Effector memory CD4-positive, alpha-beta T cell (primary cell): ENCODE measurements at places on chromosomes 2 and 18.

DNA sequence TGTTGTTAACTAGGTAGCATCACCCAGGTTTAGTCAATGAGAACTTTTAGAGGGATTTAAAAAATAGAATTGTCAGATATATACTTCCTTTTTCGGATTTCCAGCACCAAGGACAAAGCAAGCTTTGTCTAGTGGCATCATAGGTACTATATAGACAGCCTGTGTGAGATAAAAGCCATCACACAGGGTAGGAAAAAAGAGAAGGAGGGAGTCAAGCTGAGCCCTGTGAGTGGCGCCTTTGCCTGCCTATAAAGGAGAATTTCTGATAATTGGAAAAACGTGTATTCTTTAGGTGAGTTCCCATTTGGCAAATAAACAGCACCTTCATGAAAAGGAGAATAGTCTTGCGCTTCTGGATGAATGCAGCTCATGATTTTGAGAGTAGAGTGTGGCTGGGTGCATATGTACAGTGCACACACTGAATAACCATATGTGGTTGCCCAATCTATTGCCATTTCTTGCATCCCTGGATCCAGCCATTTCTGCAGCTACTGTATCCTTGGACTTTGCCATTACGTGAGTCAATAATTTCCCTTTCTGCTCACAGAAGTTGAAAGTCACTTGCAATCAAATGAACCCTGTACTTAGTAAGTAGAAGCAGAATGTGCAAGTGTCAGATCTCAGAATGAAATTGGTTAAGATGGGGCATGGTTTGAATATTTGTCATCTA is 559.9 kb upstream of the MEX3C start:
- no peak for DNase-seq

GRCh38 chr2:236856848-236857235 is 228.8 kb upstream of the COPS8 start:
- DNase-seq: no peak

GRCh38 chr2:75199428-75200011 is at the start of gene TACR1:
TACR1 (minus strand) TSS chr2:75199520; CDS start chr2:75198934, 586 bp downstream.
- peak; percentile 8 for DNase-seq

DNA sequence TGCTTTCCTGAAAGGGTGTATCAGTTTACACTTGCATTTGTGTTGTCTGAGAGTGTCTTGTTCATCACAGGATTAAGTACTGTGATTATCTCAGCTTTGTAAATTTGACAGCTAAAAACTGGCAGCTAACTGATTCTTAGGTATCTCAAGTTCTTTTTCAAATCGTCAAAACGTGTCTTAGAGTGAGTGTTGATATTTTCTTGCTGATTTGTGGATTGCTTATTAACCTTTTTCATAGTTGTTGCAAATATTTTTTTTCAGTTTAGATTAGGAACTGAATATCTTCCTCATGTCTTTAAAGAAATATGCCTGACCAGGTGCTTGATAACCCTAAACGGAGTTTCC is 41.9 kb downstream of the LRRFIP1 start:
- no peak for DNase-seq

GRCh38 chr18:42268798-42269197 is 313.8 kb downstream of the PIK3C3 start:
- DNase-seq: no peak

DNA sequence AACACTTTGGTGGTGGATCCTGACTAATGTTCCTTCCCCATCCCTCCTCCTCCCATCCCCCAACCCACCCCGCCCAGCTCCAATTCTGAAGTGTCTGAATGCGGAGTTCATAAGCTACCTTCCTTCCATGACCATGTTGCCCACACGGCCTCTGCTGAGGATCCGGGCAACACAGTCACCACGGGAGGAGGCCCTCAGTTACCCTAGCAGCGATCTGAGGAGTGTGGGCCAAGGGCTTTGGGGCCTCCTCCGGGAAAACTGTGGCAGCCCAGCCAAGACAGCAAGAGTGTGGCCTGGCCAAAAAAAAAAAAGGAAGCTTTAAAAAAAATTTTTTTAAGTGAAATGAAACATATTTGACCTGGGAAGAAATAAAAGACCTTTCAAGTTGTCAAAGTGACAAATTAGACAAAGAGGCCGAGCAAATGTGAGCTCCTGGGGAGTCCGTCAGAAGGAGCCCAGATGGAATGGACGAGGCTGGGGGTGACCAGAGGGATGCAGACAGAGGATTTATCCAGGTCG is 169.0 kb upstream of the PKDCC start:
- DNase-seq: no peak

- DNase-seq: no peak
Observed at GRCh38 chr2:240857039-240858008, 11.3 kb upstream of the AGXT start.

GRCh38 chr2:21118302-21118920 is 5.4 kb upstream of the TDRD15 start:
- no peak for DNase-seq

GRCh38 chr2:99948010-99948409 is 194.4 kb downstream of the AFF3 start:
- DNase-seq: no peak

DNA sequence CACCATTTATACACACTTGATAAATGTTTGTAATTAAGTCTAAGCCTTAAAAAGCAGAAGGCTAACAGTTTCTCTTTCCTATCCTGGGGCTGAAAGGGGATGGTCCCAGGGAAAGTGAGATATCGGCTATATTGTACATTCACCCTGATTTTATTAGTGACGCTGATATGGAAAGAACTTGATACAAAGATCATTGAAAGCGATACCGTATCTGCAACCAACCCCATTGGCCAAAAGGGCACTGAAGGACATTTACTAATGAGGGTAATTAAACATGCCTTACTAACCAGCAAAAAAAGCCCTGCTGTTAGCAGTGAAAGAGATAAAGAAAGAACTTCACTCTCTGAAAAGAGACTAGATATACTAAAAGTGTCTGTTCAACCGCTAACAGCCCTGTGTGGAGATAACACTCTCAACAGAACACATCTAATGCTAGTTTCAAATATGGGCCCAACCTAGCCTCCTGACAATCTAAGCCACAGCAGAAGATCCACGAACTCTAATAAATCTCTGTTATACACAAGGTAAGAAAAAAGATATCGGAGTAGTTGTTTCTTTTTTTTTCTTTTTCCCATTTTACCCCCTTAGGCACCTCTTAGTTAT is 200.0 kb downstream of the CDH2 start:
- no peak for DNase-seq

- DNase-seq: no peak
Observed at GRCh38 chr2:119826370-119826961, 66.7 kb downstream of the PTPN4 start.

- DNase-seq: no peak
Observed at GRCh38 chr18:56795381-56795780, 144.2 kb downstream of the WDR7 start.

DNA sequence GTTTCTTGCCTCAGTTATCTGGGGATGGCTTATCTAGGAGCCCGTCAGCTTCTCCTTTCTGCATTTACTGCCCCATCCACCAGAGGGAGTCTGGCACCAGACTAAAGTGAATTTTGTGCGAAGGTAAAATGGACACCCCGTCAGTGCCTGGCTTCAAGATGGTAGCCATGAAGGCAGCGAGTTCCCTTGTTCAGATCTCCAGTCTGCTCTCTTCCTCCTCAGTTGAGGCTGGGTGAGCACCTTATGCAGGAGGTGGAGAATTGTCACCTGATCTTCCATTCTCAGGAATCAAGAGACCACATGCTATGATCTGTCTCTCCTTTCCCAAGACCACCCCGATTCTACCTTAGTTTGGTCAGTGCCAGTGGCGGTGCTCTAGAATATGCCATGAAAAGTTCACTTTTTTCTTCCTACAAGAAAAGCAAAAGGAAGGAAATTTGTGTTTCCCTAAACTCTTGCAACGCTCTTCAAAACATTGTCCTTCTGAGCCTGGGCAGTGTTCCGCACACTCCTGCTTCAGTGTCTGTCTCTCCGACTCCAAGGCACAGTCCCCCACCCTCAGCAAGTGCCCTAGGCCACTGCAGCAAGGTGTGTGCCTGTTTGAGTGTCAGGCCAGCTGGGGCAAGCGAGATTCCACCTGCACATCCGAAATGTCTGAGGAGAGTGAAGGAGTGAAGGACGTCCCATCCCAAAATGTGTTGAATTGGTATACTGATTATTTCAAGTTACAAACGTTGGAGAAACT is 168.6 kb downstream of the SS18 start:
- DNase-seq: peak; percentile 17

DNA sequence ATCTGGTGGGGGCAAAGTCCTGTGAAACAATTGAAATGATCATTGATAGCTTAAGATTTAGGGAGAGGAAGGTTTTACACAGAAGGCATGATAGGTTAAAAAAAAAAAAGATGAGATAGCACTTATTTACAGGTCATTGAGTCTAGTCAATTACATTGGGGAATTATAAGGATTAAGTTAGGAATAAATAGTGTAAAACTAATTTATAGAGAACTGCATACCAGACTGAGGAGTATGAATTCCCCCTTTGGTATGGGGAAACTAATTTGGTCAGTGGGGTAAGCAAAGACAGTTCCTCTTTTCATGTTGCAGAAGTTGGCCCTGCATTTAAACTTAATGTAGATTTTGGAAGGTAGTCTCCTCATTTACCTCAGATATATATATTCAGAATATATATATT is 10.8 kb downstream of the GLS start:
- no peak for DNase-seq

DNA sequence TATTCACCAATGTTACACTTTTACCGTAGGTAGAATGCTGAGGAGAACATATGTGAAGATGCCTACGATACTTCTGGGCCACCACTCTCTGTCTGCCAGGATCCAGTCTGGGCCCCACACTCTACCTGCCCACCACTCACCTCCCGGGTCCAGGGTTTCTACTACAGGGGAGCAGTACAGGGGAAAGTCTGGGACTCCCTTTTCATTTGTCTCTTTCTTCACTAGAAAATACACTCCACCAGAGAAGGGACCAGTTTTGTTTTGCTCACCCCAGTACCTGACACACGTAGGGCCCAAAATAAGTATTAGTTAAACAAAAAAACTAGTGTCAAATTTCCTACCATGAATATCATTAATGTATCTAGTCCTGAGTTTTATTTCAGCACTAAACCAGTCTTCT is 21.1 kb downstream of the KANSL3 start:
- DNase-seq: no peak

DNA sequence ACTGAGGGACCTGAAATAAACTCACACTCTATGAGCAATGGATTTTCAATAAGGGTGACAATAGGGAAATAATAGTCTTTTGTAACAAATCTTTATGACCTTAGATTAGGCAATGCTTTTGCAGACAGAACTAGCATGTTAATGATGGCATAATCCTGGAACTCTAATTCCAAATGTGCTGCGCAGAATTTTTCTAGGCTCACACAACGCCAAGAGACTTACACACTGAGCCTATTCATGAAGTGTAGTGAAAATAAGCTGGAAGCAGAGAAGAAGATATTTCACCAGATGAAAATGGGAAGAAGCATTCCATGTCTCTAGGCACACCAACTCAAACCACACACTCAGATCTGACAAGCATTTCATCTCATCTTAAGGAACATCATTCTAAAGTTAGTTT is 178.5 kb downstream of the L3MBTL4 start:
- DNase-seq: no peak

- no peak for DNase-seq
Observed at GRCh38 chr2:130765464-130765863, 10.1 kb downstream of the AMER3 start.

DNA sequence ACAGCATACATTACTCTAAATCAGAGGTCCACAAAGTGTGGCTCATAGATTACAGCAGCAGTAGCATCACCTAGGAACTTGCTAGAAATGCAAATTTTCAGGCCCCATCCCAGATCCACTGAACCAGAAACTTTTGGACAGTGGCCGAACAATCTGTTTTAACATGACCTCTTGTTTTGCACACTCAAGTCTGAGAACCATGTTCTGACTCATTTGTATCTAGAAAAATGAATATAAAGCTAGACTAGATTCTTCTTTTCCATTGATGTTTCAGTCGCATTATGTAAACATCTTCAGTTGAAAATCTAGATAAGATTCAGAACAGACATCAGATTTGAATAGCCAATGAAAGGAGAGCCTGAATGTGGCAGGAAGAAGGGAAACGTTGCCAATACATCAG is 608.8 kb downstream of the LRP1B start:
- DNase-seq: no peak

DNA sequence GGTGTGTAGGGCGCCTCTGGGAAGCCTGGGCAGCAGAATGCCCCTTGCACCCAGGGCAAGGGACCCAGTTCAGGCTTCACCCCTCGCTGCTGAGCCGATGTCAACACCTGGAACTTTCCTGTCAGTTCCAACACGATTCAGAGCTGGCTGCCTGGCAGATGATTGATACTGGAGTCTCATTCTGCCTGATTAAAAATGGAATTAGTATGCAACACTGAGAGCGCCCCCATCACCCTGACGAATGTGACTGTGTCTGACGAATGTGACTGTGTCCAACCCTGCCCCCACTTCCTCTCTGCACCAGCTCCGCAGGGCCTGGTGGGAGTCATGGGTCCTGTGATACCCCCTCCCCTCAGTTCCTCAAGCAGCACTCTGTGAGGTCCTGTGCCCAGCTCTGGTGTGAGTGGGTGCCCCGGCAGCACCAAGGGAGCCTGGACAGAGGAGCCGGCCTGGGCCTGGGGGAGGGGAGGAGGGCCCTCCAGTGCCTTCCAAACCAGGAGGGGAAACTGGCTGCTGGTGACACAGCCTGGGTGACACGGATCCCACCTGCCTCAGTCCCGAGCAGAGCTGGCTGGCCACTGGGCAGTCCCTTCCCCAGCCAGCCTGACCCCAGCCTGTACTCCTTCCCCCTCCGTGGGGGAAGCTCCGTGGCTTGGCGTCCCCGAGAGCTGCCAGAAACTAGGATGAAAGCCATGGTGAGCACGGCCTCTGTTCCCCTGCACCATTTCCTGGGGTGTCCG is 41.4 kb upstream of the ALPP start:
- no peak for DNase-seq

DNA sequence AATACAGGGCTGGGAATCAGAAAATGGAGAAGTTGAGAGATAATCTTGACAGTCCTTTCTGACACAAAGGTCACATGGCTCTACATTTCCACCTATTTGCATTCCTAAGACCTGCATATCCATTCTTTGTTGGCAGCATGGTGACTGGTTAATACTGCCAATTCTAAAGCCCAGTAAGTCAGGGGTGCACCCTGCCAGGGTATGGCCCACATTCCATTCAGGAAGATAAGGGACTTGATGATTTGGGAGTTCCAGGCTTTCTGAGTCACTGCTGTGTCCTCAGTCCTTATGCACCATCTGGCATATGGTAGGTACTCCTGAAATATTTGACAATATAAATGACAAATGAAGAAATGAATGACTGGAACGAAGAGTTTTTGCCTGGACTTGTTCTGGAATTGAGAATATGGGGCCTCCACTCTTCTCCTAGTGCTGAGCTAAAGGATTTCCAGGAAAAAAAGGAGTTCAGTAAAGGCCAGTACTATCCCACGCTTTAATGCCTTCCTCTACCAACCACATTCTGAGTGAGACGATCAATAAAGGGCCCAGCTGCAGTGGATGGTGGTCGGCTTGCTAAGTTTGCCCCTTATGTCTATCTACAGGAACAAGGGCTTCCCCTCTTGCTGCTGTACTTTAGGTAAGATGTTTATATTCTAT is 31.7 kb upstream of the EIF2AK3 start:
- no peak for DNase-seq

- DNase-seq: no peak
Observed at GRCh38 chr2:229335330-229335729, 64.2 kb upstream of the PID1 start.
